Right lung (tissue), 10 donors: ENCODE measurements at places on chromosomes 6 and 20. TPM values are rescaled to one million over a fixed set of nuclear protein-coding genes. Genes with fewer than 3 reads are reported as not detected.

GRCh38 chr20:33026072-33026778 lies 5.2 kb upstream of the BPIFB6 start:
- no peak for DNase-seq

- no peak for DNase-seq
Observed at GRCh38 chr6:2819978-2820377, 21.7 kb downstream of the SERPINB1 start.

- DNase-seq = no peak
Observed at GRCh38 chr6:36979347-36979742, 6.7 kb downstream of the MTCH1 start.

DNA sequence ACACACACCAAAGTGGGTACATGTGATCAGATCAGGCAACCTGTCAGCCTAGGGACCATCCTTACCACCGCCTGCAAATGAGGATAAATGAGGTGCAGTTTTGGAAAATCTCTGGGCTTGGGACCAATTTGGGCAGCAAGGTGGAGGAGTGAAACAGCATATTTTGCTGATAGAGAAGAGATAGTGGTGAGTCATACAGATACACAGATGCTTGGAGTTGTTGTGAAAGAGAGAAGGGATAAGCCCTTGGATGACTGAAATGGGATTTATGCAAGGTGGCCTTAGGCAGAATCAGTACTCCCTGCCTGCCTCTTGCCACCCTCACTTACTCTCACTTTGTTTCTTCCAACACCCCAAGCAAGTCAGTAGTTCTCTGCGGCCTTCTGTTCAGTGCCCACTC lies 34.7 kb downstream of the BMP2 start:
- no peak for DNase-seq

Gene MKKS
- 30.2 TPM for polyA plus RNA-seq

Gene MYL9
- 226 TPM for polyA plus RNA-seq

Gene PXDC1
- polyA plus RNA-seq = 14.3 TPM

GRCh38 chr6:21091411-21091810 lies 502.1 kb upstream of the SOX4 start:
- no peak for DNase-seq

DNA sequence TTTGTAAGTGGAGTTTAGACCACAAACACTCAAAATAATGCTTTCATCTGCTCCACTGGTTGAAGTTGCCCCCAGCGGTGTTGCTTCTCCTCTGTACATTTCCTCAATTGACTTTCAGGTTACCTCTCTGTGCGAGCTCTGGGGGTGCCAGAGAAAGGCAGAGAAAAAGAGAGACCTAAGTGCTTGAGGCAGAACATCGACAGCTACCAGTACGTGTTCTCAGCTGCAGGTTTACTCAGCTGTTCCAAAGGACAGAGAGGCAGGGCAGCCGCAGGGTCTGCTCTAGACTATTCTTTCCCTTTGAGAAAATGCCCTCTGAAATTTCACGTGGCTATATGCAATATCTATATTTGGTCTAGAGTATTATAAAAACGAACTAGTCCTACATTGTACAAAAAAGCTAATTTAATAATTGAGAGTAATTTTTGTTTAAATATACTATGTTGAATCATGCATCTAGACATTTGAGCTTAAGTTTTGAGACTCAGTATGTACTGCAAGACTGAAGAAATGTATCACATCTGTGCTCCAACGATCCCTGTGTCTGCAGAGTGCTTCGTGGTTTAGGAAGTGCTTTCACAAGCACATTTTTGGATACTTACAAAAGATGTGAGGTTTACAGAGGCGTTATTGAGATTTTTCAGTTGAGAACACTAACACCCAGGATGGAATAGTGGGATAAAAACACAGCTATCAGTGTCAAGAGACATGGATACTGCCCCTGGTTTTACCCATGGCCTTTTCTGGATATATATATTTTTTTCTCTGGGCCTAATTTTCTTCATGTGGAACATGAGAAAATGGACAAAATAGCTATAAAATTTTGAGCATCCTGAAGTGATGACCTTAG lies 453.6 kb upstream of the FLRT3 start:
- DNase-seq = no peak

DNA sequence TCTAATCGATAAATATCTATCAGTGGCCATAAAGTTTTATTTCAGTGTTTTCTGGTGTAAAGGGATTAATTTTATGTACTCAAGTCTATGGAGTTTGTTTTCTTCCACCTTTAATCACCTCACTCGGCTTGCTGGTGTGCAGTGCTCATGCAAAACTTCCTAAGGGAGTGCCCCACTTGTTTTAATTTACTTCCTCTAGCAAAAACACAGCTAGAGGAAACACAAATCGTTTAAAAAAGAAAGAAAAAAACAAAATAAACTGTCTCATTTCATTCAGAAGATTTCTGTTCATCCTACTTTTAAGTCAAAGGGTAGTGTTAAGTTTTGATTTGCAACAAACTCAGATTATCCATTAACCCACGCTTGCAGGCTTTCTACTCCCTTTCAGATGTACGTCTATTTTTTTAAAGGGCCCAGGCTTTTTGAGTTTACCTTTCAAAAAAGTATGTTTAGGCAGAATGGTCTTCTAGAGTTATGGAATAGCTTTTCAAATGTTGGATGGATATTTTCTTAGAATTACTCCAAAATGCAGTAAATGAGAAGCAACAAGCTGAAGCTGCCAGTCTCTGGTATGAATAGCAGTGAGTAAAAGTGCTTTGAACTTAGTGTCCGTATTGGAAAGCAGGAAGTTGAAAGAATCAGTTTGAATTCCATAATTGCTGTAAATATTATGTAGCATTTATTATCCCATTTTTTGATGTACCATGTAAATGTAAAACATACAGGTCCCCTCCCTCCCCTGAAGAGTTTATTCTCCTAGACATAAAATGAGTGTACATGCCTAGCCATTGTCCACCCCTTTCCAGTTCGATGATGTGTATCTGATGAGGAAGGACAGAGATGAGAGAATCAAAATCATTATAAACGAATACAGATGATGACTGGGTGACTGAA lies 113.3 kb downstream of the SLC16A10 start:
- DNase-seq = no peak

DNA sequence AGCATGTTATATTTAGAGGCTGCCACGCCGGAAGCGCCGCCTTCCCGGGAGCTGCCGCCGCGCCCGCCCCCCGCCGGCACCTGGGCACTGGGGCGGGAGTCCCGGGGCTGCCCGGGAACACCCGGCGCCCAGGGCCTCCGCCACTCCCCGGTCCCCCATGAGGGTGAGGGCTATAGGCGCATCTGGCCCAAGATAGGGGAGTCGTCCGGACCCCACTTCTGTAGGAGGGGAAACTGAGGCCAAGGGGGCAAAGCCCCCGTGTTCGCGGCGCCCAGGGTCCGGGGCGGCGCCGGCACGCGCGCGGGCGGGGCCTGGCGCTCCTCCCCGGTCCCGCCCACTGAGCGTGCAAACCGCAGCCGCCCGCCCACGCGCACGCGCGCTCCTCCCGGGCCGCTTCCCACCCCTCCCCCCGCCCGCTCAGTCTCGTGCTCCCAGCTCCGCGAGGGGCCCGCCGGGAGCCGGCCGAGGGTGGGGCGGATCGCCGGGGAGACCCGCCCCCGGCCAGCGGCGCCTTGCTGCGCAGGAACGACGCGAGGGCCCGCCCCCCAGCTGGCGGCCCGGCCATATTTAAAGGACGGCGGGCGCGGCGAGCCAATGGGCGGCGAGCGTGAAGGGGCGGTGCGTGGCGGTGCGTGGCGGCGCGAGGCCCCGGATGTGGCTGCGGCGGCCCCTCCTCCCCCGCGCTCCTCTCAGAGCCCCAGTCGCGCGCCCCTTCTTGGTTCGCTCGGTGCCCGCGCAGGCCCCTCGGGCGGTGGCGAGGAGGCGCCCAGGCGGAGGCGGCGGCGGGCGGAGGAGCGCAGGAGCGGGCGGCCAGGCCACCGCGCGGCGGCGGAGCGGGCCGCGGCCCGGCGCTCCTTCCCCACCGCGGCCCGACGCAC lies at the start of gene LSM14B:
Gene LSM14B, plus strand, starts transcription at position 700 of the 878 bp plus-strand sequence. CDS start 192 bp downstream, outside the sequence.
- peak; percentile 99 for DNase-seq

Gene OPRL1
- polyA plus RNA-seq = 2.6 TPM

GRCh38 chr6:39794231-39794630 lies 2.1 kb downstream of the DAAM2 start:
- DNase-seq = no peak

DNA sequence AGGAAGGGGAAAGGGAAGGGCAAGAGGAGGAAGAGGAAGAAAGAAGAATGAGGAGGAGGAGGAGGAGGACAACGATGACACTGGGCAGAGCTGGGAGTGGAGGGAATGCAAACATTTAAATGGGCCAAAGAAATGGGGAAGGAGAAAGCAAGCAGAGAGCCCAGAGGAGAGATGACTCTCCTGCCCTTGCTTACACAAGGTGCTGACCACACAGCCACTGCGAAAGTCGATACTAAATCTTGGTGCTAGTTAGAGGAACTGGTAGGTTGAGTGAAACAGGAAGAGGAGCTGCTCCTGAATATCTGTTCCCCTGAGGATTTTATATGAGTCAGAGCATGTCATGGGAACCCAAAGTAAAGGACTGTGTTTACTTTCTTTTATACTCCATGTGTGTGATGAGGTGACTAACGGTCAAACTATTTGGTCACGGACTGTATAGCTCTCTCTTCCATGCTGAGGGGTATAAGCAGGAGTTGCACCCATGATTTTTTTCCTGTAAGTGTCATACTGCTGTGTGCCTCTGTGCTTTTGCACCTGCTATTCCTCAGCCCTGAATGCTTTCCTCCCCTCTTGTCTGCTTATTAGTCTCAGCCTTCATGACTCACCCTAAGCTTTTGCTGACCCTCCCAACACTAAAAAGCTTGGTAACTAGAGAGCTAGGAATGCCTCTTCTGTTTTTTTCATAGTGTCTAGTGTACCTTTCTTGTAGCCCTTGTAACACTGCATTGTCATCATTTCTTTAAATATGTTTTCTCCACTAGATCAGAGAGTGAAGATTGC lies 9.5 kb upstream of the PAQR8 start:
- DNase-seq = no peak

GRCh38 chr6:55174211-55175026 lies at the start of gene HCRTR2:
Gene HCRTR2 (plus strand): TSS chr6:55174515. CDS start chr6:55174588, 73 bp downstream.
- no peak for DNase-seq

Gene MTRF1L
- polyA plus RNA-seq = 24.2 TPM

DNA sequence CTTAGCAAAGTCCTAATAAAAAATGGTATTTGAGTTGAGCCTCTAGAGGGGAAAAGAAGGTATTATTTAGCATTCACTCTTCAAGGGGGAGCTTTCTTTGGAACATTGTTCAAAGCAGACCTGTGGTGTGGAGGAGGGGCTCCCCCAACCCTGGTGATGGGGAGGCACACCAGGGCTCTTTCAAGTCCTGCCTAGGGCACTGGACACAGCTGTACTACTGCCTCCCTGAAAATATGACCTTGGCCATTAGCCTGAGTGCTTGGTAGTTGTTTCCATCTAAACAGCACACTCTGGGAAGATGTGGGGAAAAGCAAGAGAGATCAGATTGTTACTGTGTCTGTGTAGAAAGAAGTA lies 215.1 kb upstream of the CNR1 start:
- no peak for DNase-seq

Gene BMP2
- polyA plus RNA-seq = 20.0 TPM

GRCh38 chr6:169784821-169785340 lies 33.5 kb downstream of the ERMARD start:
- no peak for DNase-seq

DNA sequence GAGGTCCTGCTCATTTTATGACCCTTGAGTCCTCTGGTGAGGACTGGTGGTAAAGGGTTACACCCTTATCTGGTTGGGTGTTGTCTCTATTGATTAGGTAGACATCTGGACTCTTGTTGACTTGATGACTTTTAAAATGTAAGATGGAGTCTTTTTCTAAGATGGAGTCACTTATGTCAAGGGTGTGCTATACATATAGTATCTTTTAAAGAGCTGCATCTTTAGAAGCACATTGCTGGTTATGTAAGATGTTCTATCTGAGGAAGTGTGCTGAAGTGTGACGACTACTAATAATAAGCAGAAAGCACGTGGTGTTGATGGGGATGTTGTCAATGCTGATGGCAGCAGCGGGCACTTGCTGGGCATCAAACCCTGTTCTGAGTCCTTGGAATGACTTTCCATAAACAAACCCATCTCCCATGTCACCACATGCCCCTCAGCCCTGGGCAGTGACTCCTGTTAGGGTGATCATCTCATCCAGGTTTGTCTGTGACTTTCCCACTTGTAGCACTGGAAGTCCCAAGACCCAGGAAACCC lies 229.6 kb downstream of the EYA2 start:
- DNase-seq = no peak

GRCh38 chr6:21222656-21223055 lies 370.9 kb upstream of the SOX4 start:
- DNase-seq = no peak

Gene EDN1
- polyA plus RNA-seq = 40.3 TPM

Gene MYB
- polyA plus RNA-seq = 3.6 TPM

DNA sequence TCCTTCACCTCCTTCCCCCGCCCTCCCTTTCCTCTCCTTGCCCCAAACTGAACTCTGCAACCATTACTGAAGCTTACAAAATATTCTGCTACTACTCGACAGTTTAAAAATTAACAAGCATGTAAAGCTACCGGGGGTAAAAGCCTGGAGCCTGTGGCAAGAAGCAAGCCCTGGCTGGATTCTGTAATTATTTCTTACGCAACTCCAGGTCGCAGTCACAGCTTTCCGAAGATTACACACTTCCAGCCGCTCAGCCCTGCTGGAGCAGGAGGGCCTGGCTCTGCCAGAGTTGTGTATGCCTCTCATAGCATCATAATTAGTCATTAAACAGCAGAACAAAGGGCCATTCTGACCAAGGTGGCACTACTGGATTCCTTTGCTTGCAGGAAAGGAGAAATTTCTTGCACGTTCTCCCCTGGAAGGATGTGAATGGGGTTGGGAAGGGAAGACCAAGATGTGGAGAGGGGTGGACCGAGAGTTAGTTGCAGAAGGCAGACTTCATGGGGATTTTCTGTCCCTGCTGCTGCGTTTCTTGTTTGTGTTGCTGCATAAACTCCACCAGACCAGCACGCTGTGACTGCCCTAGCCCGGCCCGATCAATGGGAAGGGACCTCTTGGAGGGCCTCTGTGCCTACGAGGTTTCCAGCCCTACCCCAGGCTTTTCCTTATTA lies 23.6 kb downstream of the FOXQ1 start:
- peak; percentile 89 for DNase-seq

Gene PTGIS
- polyA plus RNA-seq = 8.3 TPM

DNA sequence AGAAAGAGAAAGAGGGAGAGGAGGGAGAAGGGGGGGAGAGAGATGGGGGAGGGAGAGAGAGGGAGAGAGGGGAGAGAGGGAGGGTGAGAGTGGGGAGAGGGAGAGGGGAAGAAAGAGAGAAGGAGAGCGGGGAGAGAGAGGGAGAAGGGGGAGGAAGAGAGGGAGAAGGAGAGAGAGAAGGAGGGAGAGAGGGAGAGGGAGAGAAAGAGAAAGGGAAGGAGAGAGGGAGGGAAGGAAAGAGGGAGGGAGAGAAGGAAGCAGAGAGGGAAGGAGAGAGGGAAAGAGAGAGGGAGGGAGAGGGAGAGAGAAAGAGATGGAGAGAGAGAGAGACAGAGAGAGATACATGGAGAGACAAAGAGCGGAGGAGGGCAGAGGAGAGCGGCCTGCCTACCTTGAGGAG lies 23.8 kb downstream of the GATA5 start:
- DNase-seq = no peak

Gene CLIC5
- polyA plus RNA-seq = 8.8 TPM
